T-cell (primary cell): ENCODE measurements at places on chromosomes 12 and 14. TPM values are rescaled to one million over a fixed set of nuclear protein-coding genes. Genes with fewer than 3 reads are reported as not detected.

Gene CLEC4C
- total RNA-seq: not detected

DNA sequence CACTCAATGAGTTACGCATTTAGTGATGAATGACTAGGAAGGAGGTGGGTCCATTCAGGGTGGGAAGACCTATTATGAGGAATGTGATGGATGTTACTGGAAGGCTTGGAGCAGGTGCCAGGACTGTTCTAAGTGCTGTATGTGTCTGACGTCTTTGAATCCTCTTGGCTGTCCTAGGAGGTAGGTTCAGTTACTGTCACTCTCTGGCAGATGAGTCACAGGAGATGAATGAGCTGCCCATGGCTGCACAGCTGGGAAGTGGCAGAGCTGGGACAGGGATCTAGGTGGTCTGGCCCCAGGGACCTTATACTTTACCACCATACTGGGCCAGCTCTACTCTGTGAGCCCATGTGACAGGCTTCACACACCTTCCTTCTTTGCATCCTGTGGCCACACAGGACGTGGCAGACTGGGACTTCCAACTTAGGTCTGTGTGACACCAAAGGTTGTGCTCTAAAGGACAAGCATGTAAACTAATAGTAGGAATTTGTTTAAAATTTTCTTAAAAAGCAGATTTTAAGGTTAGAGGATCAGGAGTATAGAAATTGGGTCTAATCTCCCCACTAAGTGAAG lies 24.0 kb downstream of the TCTN1 start:
- H3K4me3 ChIP-seq: no peak overlapping the region
- peaks cover 9% of the 10 kb centered on the region for H3K4me1 ChIP-seq
- no peaks in the 10 kb centered on the region for H3K36me3 ChIP-seq
- H3K27me3 ChIP-seq: no peaks in the 10 kb centered on the region
- no peak overlapping the region for H3K27ac ChIP-seq

Gene DBX2
- not detected for total RNA-seq

DNA sequence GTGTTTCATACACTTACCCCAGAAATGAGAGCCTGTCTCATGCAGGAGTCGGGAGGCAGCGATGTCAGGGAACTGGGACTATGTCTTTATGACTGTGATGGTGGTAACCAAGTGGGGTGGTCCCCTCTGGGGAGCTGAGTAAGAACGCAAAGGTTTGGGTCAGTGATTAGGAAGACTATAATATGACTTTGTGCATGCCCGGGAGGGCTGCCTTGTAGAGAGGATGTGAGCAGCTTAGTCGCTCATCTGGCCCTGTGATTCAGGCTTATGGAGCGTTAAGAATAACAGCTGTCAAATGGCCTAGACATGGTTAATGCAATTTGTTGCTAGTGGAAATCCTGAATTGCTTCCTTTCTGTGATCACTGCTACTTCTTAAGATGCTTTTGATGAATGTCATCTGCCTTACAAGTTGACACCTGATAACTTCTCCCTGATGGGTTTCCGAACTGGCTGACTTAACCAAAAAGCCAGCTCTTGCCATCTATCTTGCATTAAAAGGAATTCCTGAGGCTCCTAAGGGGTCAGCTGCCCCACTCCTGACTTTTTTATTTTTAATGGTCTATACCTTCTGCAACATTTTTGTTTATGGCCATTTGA lies 35.4 kb upstream of the AACS start:
- H3K27me3 ChIP-seq: no peaks in the 10 kb centered on the region
- H3K4me3 ChIP-seq: no peak overlapping the region
- no peaks in the 10 kb centered on the region for H3K36me3 ChIP-seq
- no peaks in the 10 kb centered on the region for H3K4me1 ChIP-seq
- no peak overlapping the region for H3K27ac ChIP-seq

Gene PLCZ1
- total RNA-seq: not detected

Gene RNF212B
- total RNA-seq: not detected

DNA sequence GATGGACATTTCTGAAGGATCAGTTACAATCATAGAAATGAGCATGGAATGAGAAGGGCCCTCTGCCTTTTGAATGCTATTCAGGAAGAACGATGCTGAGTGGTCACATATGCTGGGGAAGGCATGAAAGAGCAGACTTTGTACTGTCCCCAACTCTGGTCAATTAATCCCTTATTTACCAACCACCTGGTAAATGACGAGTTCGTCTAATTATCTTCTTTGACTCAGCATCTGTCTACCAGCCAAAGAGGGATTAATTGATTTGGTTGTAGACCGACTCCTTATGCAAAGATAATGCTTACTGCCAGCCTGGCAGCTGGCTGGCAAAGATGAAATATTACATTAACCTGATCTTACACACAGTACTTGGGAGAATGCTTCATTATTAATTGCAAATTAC lies 152.2 kb downstream of the CHST11 start:
- no peak overlapping the region for H3K4me3 ChIP-seq
- no peaks in the 10 kb centered on the region for H3K36me3 ChIP-seq
- H3K27me3 ChIP-seq: no peaks in the 10 kb centered on the region

- H3K27ac ChIP-seq: no peak overlapping the region
- DNase-seq: no peak
- peaks cover 17% of the 10 kb centered on the region for H3K36me3 ChIP-seq
- peak overlapping the region; percentile 64 for H3K4me3 ChIP-seq
These were observed 620 bp downstream of the PGAM5 start for GRCh38 chr12:132711080-132711843.

DNA sequence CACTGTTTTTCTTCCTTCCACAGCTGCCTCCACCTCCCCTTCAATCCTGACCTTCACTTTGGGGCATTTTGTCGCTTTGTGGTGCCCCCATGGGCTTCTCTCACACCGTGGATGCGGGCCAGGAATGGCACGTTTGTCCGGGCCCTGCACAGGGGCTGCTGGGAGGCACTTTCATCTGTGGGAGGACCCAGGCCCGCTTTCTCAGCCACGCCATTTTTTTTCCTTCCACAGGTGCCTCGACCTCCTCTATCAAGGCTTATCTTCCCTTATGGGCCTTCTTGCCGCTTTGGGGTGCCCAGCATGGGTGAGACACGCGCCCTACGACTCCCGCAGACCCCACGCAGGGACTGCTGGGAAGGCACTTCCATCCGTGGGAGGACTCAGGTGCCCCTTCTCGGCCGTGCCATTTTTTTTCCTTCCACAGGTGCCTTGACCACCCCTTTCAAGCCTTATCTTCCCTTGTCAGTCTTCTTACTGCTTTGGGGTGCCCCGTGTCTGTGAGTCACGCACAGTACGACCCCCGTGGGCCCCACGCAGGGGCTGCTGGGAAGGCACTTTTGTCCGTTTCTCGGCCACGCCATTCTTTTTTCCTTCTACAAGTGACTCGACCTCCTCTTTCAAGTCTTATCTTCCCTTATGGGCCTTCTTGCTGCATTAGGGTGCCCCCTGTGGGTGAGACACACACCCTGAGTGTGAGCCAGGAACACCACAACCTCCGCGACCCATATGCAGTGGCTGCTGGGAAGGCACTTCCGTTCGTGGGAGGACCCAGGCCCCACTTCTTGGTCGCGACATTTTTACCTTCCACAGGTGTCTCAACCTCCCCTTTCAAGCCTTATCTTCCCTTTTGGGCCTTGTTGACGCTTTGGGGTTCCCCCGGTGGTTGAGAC lies 270.7 kb downstream of the ALG10 start:
- H3K27me3 ChIP-seq: no peaks in the 10 kb centered on the region
- H3K36me3 ChIP-seq: no peaks in the 10 kb centered on the region
- no peak for DNase-seq
- no peak overlapping the region for H3K4me3 ChIP-seq

GRCh38 chr12:81229759-81230158 lies 151.9 kb downstream of the ACSS3 start:
- no peaks in the 10 kb centered on the region for H3K27me3 ChIP-seq
- no peak overlapping the region for H3K27ac ChIP-seq
- DNase-seq: no peak

Gene GPR68
- 15.0 TPM for total RNA-seq

Gene GNB3
- total RNA-seq: 4.3 TPM

Gene AMDHD1
- 2.6 TPM for total RNA-seq

GRCh38 chr12:93109551-93110203 lies 180.6 kb upstream of the EEA1 start:
- DNase-seq: no peak
- H3K4me1 ChIP-seq: no peaks in the 10 kb centered on the region
- no peak overlapping the region for H3K4me3 ChIP-seq
- H3K27me3 ChIP-seq: no peaks in the 10 kb centered on the region

Gene CD63
- 73.5 TPM for total RNA-seq

DNA sequence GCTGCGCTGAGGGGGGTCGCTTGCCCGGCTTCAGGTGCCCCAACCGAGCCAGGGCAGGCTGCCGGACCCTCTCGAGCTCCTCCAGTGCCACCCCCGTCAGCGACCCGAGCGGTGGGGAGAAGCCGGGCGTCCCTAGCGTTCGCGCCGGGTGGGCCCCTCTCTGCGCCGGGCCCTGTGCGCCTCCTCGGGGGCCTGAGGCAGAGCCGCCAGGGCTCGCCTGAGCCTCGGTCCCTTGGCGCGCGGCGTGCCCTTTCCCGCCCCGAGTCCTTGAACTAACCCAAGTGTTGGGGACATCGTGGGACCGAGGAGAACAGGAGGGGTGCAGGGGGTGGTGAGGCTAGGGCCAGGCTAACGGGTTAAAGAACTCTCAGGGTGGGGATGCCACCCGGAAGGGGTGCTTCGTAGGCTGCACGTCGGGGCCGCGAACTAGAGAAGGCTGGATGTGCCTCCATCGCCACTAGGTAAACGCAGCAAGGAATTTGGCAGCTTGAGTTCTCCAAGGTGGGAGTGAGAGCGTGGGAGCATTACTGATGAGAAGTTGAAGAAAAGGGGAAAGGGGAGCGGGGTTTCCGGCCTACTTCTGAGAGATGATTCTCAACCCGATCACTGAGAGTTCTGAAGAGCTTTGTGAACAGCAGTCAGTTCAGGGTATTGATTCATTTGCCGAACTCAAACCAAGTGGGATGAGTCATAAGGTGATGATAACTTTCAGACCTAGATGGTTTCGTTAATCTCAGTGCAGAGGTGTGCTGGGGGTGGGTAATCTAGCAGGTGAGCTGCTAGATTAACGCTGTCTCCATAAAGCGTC lies 618 bp downstream of the RNF34 start:
- DNase-seq: peak; percentile 37
- peak overlapping the region; percentile 81 for H3K4me3 ChIP-seq
- H3K27ac ChIP-seq: peak overlapping the region; percentile 82
- no peaks in the 10 kb centered on the region for H3K27me3 ChIP-seq
- peaks cover 24% of the 10 kb centered on the region for H3K4me1 ChIP-seq

Gene WNT1
- total RNA-seq: 0.85 TPM

DNA sequence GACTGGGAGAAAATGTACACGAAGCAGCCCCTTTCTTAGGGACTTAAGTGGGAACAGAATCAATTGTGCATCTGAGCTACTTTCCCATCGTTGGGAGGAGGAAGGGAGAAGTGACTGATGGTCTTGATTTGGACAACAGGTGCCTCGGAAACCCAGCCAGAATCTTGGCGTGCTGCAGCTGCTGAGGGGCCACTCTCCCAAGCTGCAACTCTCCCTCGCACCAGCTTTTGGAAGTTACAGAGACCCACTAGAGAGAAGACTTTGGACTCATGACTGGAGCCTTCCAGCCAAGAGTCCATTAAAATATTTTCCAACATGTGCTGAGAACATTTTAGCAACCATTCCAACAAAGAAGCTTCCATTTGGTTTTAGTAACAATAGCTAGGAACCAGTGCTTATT lies 52.3 kb downstream of the GNS start:
- H3K36me3 ChIP-seq: peaks cover 4% of the 10 kb centered on the region
- no peak overlapping the region for H3K4me3 ChIP-seq
- no peak overlapping the region for H3K27ac ChIP-seq
- H3K27me3 ChIP-seq: no peaks in the 10 kb centered on the region
- DNase-seq: no peak

DNA sequence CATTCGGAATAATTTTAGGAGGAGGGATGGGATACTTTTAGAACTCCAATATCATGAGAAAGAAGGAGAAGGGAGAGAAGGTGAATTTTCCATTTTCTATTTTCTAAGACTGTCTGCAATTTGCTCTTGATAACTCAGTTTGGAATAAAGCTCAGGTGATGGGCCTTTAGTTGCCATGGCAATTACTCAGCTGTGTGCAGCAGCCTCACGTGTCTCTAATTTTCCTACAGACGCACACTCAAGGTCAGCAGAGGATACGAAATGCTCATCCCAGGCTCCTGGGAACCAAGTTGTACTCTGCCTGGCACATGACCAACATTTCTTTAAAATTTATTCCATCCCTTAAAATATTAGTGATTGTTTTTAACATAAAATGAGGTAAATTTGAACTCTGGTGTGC lies 76.7 kb downstream of the TTC8 start:
- H3K4me1 ChIP-seq: no peaks in the 10 kb centered on the region
- H3K27ac ChIP-seq: no peak overlapping the region
- no peak for DNase-seq
- no peaks in the 10 kb centered on the region for H3K27me3 ChIP-seq

GRCh38 chr12:129257524-129257923 lies 404.2 kb downstream of the GLT1D1 start:
- H3K27ac ChIP-seq: no peak overlapping the region
- no peak for DNase-seq
- H3K27me3 ChIP-seq: no peaks in the 10 kb centered on the region
- H3K4me3 ChIP-seq: no peak overlapping the region

Gene MYF6
- total RNA-seq: not detected

DNA sequence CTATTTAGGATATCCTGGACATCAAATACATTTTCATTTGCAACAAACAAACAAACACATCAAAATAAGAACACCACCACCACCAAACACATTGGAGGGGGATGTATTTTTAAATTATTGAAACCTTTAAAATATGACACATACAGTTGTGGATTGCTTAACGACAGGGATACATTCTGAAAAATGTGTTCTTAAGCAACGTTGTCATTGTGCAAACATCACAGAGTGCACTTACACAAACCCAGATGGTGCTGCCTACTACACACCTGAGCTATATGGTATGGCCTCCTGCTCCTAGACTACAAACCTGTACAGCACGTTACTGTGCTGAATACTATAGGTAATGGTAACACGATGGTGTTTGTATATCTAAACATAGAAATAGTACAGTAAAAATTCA lies 19.4 kb downstream of the PYGL start:
- no peaks in the 10 kb centered on the region for H3K27me3 ChIP-seq
- H3K4me1 ChIP-seq: no peaks in the 10 kb centered on the region
- no peaks in the 10 kb centered on the region for H3K36me3 ChIP-seq
- H3K4me3 ChIP-seq: no peak overlapping the region
- H3K27ac ChIP-seq: no peak overlapping the region
- DNase-seq: no peak

Gene PRB2
- not detected for total RNA-seq

GRCh38 chr14:75566752-75567151 lies 11.7 kb upstream of the FLVCR2 start:
- no peak for DNase-seq
- no peaks in the 10 kb centered on the region for H3K4me1 ChIP-seq
- peaks cover 4% of the 10 kb centered on the region for H3K27me3 ChIP-seq

- H3K27ac ChIP-seq: no peak overlapping the region
- H3K27me3 ChIP-seq: no peaks in the 10 kb centered on the region
- H3K36me3 ChIP-seq: peaks cover 47% of the 10 kb centered on the region
- no peak overlapping the region for H3K4me3 ChIP-seq
- no peaks in the 10 kb centered on the region for H3K4me1 ChIP-seq
- DNase-seq: no peak
These were observed 22.5 kb downstream of the SINHCAF start for GRCh38 chr12:31303466-31303865.
